NCI-H524 treated with DMSO at 0.1 percent for 48 hours (cell line): ENCODE measurements at places on chromosomes 13 and 19.

DNA sequence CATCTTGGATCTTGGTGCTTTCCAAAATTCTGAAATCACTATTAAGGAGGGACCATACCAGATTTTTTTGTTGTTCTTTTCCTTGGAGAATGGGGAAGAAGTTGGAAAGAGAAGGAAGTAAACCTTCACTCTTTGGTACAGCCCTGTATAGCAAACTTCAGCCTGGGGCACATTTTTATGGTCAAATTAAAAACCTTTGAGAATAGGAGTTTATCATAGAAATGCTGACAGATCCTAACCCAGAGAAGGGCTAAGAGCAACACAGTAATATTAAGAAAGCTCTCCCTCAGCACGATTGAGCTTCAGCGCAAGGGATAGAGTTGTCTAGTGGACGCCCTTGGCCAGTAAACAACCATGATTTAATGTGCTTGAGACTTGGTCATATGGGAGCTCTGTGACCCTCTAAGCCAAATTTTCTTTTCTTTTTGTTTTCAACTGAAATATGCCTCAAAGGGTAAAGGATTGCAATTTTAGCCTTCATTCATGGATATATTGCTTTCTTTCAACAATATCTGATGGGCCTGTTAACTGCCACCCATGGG is 294.3 kb upstream of the MAB21L1 start:
- DNase-seq: no peak

DNA sequence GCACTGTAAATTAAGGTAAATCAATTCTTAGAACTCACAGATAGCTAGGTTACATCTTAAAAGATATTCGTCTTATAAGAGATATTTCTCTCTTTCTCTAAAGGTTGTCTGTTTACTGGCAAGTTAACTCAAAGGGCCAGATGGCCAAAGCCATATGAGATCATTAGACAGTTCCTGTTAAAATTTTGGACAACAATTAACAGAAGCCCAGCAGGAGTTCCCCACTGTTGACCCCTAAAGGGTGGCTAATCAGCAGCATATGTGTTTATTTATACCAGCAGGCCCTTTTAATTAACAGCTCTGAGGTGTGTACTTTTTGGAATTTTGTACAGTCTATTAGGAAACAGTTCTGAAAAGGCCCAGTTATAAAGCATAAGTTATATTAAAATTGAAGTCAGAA is 245.8 kb downstream of the LIG4 start:
- DNase-seq: no peak

- peak; percentile 52 for DNase-seq
Observed at GRCh38 chr13:42258747-42259146, 13.2 kb upstream of the AKAP11 start.

DNA sequence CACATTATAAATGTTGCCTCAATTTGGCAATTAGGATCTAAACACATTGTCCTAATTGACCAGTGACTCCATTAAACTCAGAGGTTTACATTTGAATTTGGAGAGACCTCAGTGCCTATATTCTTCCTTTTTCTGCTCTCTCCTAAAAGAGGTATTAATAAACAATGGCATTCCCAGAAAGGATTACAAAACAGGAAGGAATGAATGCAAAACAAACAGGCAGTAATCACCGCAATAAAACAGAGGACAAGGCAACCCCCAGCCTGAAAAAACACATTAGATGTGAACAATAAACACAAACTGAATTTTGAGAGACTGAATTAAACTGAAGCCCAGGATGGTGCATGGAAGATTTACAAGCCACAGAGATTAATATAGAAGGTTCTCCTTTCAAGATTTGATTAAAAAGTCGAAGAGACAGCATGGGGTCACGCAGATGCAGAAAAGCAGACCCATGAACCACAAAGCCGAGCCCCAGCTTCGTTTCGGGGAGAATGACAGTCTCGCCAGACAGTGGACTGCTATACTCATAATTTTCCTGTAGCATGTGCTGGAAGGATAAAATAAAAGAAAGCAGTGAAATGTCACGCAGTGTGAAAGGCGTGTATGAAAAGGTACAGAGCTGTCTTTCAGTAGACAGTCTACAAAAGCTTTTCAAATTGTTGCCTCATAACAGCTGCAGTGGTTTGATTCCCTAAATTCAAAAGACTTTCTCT is 503.0 kb downstream of the LIG4 start:
- DNase-seq: no peak

DNA sequence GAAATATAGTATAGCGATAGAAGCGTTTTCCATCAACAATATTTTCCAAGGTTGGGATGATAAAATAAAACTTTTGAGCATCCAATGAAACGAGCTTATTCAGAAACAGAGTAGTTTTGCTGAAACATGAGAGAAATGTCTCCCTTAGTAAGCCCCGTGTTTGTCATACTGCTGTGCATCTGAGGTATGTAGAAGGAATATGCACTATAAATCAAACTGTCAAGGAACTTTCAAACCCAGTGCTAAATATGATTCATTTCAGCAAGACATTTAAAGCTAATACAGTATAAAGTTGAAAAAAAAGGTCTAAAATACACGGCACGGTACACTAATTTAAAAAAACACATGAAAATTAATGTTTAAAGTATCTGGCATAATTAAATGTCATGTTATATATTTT is 546.2 kb downstream of the SLITRK5 start:
- no peak for DNase-seq

GRCh38 chr13:40961214-40961613 is 57.9 kb downstream of the ELF1 start:
- DNase-seq: no peak

- peak; percentile 50 for DNase-seq
Observed at GRCh38 chr13:43085545-43085944, 62.2 kb downstream of the DNAJC15 start.

DNA sequence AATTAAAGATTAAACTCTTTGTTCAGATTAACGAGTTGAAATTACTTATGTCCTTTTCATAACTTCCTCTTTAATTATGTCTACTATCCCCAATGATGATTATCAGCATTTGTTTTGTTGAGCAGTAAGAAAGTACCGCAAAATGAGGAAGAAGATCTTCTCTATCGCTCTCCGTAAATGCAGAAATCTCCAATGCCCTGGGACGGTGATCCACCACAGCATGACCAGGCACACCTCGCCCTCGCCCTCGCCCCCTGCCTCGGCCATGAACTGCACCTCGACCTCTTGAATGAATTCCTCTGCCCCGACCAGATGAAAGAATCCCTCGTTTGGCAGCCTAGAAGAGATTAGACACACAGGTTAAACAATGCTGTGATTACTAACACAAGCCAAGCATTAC is 69.1 kb downstream of the RBM26 start:
- DNase-seq: no peak

DNA sequence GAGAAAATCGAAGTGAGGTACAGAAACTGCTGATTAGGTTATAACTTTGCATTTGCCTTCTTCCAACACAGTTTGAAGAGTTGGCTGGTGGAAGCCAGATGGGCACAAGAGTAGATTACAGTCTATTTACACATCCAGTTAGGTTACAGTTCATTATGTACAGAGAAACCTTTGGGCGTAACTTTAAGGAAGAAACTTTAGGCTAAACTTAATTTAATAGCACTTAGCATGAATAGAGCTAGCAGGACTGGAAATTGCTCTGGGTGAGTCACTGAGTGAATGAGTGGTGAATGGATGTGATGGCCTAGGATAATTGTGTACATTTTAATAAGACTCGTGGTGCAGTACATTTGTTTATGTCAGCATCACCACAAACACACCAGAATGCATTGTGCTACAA is 62.9 kb upstream of the KLHL1 start:
- no peak for DNase-seq

- no peak for DNase-seq
Observed at GRCh38 chr19:5895409-5895808, 8.2 kb downstream of the NDUFA11 start.

DNA sequence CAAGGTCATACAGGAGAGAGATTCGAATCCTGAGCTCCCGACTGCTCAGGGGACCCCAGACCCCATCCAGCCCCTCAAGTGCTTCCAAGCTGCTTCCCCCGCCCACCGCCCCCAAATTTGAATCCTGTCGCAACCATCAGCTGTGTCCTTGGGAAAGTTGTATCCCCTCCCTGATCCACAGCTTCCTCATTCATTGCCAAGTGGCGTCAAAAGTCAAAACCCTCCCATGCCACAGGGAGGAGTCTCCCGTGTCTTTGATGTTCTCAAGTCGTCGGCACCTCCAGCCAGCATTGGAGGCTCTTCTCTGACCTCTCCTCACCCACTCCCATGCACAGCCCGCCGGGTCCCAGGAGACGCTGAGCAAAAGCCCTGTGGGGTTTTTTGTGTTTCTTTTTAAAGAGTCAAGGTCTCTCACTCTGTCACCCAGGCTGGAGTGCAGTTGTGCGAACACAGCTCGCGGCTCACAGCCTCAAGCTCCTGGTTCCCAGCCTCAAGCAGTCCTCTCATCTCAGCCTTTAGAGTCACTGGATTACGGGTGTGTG is 2.8 kb upstream of the IFI30 start:
- no peak for DNase-seq

DNA sequence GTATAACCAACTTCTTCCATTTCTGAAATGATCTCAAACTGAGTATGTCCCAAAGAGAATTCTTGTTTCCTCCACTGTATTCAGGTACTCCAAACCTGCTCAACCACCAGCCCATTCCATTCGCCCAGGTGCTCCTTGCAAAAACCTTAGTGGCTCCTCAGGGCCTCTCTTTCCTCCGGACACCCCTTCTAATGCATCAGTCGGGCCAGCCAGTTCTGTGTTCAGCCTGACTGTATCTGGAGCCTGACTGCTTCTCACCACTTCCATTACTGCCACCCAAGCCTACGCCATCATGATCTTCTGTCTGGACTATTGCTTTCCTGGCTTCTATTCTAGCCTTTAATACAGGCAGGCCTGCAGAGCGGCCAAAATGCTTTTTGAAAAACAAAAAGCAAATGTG is 1.5 kb downstream of the PHF11 start:
- DNase-seq: no peak

GRCh38 chr13:66210677-66211076 is 1019.5 kb downstream of the PCDH9 start:
- no peak for DNase-seq

GRCh38 chr13:114054264-114054663 is 78.2 kb downstream of the RASA3 start:
- DNase-seq: no peak

GRCh38 chr19:52941941-52942385 is 18.7 kb upstream of the ZNF888 start:
- no peak for DNase-seq
